Stimulated activated CD8-positive, alpha-beta memory T cell treated with anti-CD3 and anti-CD28 coated beads, Interleukin-4, amount 100 ng/mL, for 1 hour (primary cell): ENCODE measurements at places on chromosomes 5 and 9.

DNA sequence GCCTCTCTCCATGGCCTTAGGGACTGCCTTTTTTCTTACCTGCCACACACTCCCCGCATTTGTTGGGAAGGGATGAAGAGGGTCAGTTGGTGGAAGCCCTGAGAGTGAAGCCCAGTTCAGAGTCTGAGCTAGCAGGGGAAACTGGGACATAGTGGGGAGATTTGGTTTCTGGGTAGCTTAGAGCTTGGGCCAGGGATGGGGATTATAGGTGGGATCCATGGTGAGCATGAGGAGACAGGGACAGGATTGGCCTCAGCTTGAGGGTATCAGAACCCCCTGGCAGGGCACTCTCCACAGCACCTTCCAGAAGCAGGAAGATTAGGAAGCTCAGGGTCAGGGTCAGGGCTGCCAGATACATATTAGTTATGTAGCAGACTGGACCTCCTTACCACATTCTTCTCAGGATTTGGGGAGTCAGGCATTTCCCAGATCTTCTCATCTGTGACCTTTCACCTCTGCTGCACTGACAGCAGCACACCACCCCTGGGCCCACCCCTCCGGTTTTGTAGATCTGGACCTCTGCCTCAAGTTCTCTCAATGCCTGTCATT lies 17.9 kb downstream of the OR13J1 start:
- no peak for DNase-seq

DNA sequence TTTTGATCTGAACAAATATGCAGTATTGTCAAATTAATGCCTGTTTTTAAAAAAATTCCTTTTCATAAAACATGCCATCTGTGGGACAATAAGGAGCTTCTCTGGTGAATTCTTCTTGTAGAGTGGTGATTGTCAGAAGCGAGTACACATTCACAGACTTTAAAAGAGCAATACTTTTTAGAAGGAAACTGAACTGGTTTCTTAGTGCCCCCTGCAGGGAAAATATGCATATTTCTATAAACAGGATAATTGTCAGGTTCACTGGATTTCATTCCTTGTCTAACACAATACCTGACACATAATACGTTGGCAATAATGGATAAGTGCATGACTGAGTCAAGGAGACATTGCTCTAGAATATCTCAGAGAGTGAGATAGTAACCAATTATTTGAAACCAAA lies 133.7 kb downstream of the KIF4B start:
- DNase-seq, result no peak

DNA sequence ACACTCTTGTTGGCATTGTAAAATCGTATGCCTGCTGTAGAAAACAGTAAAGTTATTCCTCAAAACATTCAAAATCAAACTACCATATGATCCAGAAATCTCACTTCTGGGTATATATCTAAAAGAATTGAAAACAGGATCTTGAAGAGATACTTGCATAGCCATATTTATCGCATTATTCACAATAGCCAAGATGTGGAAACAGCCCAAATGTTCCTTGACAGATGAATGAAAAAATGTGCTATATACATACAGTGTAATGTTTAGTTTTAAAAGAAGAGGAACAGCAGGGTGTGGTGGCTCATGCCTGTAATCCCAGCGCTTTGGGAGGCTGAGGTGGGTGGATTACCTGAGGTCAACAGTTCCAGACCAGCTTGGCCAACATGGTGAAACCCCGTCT lies 234.1 kb upstream of the DAB2 start:
- DNase-seq, result no peak

- no peak for DNase-seq
These were observed 9.7 kb downstream of the PTGER4 start for GRCh38 chr5:40689438-40689837.

GRCh38 chr5:151697452-151697851 lies 10.7 kb upstream of the SPARC start:
- DNase-seq, result no peak

GRCh38 chr9:109417585-109418544 lies 80.2 kb downstream of the PTPN3 start:
- no peak for DNase-seq

DNA sequence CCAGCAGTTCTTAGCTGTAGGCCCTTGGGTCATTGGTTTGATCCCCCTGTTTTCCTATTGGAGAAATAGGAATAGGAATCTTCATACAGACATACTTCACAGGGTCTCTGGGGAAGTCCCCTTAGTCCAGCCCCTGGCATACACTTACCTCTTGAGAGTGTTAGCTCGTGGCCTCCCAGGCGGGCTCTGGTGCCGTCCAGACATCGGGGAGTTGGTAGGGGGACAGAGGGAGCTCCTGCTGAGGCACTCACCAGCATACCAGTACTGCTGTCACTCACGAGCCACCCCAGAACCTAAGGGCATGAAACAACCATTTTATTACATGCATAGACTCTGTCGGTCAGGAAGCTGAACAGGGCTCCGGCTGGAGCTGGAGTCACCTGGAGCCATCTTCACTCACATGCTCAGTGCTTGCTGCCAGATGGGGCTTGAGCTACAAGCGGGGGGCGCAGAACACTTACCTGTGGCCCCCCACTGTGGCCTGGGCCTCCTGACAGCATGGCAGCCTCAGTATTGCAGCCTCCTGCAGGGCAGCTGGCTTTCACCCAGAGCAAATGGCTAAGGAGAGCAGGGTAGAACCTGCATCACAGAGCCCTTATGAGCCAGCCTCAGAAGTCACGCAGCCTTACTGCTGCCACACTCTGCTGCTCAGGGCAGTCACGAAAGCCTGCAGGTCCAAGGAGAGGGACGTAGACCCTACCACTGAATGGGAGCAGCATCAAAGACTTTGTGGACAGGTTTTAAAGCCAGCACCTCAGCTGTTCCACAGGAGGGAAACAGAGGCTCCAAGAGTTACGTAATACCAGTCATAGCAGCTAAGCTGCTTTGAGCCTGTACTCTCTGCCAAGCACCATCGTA lies 58.3 kb upstream of the ANGPTL2 start:
- DNase-seq, result no peak

GRCh38 chr9:515665-516064 lies 301.0 kb downstream of the DOCK8 start:
- no peak for DNase-seq

DNA sequence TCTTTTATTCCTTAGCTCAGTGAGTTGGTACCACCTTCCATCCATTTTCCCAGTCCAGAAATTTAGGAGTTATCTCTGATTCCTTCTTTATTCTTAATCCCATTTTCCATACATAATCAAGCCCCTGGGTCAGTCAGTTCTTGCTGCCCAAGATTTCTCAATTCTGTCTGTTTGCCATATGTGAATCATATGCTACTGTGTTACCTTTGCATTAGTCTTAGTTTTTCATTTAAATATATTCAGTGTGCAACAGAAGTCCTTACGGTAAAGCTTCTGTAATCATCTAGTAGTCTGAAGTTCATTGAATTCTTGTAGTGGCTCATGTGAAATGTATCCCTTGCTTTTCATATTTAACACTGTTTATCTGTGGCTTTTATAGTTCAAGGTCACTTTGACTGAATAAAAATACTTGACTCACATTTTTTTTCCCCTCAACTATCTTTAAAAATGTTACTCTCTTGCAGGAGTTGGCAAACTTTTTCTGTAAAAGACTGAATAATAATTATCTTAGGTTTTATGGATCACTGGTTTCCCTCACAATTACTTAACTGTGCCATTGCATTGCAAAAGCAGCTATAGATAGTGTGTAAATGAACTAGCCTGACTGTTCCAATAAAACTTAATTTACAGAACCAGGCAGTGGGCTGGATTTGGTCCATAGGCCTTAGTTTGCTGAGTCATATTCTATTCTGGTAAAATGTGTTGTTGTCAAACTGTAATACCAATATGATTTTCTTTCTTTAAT lies 6.9 kb downstream of the KIAA1958 start:
- no peak for DNase-seq

- DNase-seq, result no peak
These were observed 4.8 kb downstream of the HSDL2 start for GRCh38 chr9:112384690-112385089.

GRCh38 chr9:21751998-21752397 lies 50.4 kb upstream of the MTAP start:
- no peak for DNase-seq

DNA sequence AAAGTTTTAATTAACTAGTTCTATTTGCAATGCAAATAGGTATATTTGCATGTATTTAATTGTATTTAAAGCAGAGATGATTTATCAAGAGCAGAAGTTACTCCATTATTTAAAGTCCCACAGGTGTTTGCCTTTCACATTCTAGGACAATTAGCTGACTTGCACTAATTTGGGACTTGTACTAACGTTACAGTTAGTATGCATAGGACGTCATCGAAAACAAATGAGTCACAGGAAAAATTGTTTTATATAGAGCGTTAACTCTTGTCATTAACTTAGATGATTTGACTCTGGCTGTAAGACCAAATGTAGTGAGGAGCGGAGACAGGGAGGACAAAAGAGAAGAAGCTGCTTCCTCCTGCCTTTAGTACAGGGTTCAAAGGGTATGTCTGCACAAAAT lies 126.1 kb upstream of the IFNE start:
- DNase-seq, result no peak

DNA sequence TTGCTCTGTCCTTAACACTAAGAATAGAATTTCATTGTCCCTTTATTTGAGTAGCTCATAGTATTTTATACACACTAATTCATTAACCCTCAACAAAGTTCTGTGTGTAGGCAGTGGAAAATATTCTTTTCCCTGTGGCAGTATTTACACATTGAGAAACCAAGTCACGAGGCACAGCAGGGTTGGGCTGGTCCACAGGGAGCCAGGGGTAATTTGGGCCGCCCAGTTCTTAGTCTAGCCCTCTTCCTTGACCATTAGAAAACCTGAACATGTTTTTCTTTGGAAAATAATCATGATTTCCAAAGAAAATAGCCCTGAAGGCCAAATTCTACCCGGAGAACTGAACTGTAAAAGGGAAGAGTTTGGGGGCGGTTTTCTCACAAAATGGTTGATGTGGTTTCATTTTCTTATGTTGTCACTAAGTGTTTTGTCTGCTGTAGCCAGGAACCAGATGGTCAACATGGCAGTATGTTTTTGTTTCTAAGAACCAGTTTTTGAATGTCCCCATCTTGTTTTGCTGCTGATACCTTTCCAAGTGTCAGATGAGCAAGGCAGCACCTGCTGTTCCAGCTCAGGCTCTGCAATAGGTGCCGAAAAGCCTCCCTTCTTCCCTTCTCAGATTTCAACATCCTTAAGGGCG lies 29.6 kb downstream of the ARHGEF28 start:
- no peak for DNase-seq

- DNase-seq, result no peak
These were observed 4.5 kb downstream of the FANCC start for GRCh38 chr9:95313010-95313498.

DNA sequence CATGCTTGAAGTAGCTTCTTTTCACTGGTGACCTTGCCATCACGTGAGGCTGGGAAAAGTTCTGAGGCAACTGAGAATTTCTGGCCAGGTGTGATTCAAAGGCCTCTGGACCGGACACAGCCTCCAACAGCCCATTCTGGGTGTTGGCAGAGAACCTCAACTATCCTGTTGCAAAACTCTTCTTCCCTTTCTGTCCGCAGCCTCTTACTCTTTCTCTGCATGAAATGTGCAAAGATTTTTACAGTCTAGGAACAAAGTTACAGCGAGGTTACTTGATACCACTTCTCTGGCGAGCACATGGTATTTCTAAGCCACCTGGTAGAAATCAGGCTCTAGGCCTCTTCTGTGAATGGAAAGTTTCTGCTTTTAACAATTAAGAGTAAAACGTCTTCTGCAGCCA lies 79.2 kb downstream of the FREM1 start:
- DNase-seq, result no peak

DNA sequence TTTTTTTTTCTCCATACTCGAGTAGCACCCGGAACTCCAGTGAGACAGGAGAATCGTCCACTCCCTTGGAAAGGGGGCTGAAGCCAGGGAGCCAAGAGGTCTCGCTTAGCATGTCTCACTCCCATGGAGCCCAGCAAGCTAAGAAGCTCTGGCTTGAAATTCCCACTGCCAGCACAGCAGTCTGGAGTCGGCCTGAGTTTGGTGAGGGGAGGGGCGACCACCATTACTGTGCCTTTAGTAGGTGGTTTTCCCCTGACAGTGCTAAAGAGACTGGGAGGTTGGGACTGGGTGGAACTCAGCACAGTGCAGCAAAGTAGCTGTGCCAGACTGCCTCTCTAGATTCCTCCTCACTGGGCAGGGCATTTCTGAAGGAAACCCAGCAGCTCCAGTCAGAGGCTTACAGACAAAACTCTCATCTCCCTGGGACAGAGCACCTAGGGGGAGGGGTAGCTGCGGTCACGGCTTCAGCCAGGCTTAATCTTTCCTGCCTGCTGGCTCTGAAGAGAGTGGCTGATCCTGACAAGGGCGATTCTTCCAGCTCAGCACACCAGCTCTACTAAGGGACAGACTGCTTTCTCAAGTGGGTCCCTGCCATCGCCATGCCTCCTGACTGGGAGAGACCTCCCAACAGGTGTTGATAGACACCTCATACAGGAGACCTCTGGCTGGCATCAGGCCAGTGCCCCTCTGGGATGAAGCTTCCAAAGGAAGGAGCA lies 414.5 kb upstream of the ZNF608 start:
- no peak for DNase-seq

- no peak for DNase-seq
These were observed 69.9 kb downstream of the PLPPR1 start for GRCh38 chr9:101098392-101098791.

DNA sequence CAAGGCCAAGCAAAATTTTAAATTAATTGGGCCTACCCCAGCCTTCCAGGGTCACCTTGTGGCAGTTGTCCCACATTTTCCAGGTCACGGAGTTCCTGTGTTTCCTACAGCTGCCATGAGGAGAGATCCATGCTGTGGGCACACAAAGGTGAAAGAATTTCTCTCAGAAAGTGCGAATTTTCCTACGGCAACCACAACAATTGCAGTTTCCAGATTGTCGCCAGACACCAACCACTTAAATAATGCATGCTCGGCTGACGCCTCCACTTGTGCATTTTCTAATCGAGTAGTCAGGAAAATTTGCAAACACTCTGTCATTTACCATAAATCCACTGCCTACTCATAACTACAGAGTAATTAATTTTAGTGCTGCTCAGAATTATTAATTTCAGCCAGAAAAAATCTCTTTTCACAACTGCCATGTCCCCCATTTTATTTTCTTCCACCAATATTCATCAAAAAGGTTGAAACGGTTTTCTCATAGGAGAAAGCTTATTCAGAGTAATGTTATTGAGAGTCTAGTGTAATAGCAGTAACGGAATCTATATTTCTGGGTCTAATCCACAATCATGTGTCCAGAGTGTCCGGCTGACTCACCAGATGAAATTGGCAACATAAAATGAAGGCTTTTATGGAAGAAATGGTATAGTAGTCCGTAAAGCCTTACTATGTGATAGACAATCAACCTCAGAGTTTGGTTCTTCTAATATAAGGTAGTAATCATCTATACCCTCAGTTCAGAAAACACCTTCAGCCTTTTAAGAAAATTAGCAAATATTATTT lies 389.8 kb downstream of the NR2F1-AS1 start:
- DNase-seq, result no peak

DNA sequence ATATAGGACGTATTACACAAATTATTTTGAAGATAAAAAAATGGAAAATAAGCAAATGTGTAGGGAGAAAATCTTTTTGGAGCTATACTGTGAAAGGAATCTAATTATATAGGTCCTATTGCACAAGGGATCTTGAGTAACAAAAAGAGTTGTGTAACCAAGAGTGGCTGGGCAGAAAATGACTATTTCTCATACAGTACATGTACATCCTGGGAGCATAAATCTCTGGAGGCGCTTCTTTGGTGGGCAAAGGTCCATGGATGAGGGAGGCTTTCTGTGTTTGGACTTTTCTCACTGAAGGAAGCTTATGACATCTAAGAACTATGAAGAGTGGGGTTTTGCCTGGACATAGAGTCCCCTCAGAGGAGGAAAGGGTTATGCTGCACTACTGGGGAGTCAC lies 29.8 kb downstream of the ANKS6 start:
- no peak for DNase-seq

- peak; percentile 53 for DNase-seq
These were observed 4.3 kb downstream of the LCP2 start for GRCh38 chr5:170293273-170293672.
